ENCODE measurements at places on chromosomes 11 and 22. TPM values are rescaled to one million over a fixed set of nuclear protein-coding genes. Genes with fewer than 3 reads are reported as not detected.

SLC29A2 gene
- total RNA-seq = 15.1 TPM

SUSD2 gene
- 7.5 TPM for total RNA-seq

ANKK1 gene
- total RNA-seq = 0.10 TPM

LAYN gene
- 3.5 TPM for total RNA-seq

OR52I2 gene
- not detected for total RNA-seq

RASSF10 gene
- 0.15 TPM for total RNA-seq

OR5B3 gene
- not detected for total RNA-seq

TPBGL gene
- total RNA-seq = 0.21 TPM

MS4A8 gene
- not detected for total RNA-seq

QSER1 gene
- total RNA-seq = 17.0 TPM

PANX3 gene
- not detected for total RNA-seq

- DNase-seq = no peak
These were observed 29.1 kb upstream of the PAK1 start for GRCh38 chr11:77503006-77503405.

DNA sequence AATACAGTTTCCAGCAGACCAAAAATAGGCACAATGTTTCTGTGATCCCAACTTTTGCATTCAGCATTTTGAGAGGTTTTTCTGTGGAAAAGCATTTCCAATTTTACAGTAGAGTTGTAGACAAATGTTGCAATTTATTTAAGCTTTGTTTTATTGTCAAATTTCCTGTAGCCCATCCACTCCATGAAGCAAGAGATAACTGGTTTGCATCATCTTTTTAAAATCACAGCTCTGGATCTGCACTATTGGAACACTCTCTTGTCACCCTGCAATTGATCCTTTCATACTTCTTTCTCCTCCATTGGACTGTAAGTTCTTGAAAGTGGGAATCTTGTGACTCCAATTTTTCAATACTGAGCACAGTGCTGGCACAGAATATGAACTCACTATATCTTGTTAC lies 86.0 kb downstream of the MAML2 start:
- no peak for DNase-seq

- no peak for DNase-seq
These were observed 1629.6 kb downstream of the FAM181B start for GRCh38 chr11:81104051-81104450.

- no peak for DNase-seq
These were observed 166.0 kb downstream of the TENM4 start for GRCh38 chr11:79274636-79275331.

GRCh38 chr11:66068923-66069714 lies 953 bp upstream of the PACS1 start:
- peak; percentile 60 for DNase-seq

DNA sequence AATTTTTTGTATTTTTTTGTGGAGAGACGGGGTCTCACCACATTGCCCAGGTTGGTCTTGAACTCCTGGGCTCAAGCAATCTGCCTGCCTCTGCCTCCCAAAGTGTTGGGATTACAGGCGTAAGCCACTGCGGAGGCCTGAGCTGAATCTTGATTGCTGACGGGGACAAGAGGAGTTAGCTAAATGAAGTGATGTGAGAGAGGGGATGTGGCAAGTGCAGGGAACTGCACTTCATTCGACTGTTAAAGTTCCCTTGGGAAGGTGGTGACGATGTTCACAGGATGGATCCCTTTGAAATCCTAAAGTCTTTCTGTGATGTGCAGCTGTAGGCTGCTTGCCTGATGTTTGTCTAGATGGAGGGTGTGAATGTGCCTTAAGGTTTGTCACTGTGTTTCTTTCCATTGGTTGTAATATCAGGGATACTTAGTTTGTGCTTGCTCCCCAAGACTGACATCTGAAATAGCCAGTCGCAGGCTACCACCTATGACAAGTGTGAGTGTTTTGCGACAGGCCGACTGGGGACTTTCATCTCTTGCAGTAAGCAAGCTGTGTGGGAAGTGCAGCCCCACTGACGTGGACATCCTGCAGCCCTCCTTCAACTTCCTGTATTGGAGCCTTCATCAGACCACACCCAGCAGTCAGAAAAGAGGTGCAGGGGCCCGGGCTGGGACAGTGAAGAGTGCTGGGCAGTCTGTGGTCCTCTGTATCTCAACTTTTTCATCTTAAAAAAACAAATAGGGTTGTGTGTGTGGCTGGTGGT lies 19.6 kb upstream of the CCDC134 start:
- peak; percentile 67 for DNase-seq

- peak; percentile 82 for DNase-seq
These were observed 19.3 kb downstream of the TSSC4 start for GRCh38 chr11:2419638-2420501.

- DNase-seq = no peak
These were observed 46.2 kb downstream of the SHANK2 start for GRCh38 chr11:71206186-71206585.

DNA sequence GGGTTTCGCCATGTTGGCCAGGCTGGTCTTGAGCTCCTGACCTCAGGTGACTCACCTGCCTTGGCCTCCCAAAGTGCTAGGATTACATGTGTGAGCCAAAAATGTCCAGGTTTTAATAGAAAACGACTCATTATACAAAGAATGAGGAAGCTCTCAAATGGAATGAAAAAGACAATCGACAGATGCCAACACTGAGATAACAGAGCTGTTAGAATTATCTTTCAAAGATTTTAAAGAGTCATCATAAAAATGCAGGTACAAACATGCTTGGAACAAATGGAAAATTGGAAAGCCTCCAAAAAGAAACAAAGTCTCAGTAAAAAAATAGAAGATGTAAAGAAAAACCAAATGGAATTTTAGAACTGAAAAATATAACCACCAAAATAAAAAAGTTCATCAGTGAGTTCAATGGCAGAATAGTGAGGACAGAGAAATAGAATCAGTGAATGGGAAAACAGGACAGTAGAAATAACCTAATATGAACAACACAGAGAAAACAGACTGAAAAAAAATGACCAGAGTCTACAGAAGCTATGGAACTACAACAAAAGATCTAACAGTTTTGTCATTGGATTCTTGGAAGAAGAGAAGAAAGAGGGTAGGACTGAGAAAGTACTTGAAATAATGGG lies 10.9 kb downstream of the GAB2 start:
- DNase-seq = no peak

DNA sequence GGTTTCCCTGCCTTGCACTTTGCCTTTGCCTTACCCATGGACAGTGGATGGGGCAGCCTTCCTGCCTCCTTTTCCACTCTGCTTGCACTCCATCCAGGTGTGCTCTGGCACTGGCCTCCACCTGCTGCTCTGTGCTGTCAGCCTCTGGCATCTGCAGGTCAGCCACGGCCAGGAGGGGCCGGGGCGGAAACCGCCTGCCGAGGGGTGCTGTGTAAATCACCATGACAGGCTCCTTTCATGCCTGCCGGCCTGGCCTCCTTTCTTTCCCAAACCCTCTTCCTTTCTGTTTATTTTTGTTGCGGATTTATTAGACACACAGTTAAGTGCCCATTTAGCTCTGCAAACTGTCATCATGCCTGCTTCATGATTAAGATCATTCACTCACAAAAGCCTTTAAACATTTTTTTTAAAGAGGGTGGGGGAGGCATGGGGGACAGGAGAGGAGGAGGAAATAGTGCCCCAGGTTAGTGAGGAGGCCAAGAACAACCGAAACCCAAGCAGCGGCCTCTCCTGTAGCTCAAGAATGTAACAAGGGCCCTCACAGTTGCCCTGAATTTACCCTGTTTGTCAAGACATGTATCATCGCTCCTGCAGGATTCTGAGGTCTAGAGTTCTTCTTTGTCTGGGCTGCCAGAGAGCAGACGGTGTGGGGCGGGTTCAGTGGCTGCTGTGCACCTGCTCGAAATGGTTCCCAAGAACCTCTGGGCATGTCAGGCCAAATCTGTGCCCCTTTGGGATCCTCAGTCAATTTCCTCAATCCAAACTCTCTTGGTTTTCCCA lies 83.3 kb downstream of the BARX2 start:
- no peak for DNase-seq

- DNase-seq = no peak
These were observed 70.1 kb upstream of the PICALM start for GRCh38 chr11:86138958-86139357.

DNA sequence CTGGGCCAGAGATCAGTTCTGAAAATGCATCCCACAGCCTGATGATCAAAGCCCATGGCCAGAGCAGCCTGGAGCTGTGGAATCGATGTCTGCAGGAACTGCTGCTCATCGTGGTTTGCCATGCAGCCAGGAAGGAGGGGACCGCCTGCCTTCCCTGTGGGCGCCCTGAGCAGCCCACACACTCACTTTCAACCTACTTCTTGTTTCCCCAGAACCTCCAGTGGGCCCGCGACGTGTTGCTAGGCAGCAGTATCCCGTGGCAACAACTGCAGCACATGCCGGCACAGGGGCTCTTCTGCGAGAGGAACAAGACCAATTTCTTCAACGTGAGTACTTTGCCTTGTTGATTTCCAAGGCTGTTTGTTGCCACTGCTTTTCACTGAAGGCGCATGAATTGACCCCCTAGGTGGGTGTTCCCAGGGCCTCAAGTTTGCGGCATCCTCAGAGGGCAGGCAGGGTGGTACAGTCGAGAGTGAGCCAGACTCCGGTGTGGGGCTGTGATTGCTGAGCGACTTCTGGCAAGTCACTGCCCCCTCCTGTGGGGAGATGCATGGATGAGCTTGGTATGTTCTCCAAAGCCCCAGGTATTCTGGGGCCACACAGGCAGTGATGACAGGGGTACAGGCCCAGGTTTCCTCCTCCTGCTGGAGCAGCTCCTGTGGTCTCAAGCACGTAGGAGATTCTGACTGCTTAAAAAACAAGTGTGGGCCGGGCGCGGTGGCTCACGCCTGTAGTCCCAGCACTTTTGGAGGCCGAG lies 47.0 kb upstream of the SUSD2 start:
- no peak for DNase-seq

GRCh38 chr11:1618231-1618630 lies 3.7 kb downstream of the KRTAP5-4 start:
- no peak for DNase-seq

DNA sequence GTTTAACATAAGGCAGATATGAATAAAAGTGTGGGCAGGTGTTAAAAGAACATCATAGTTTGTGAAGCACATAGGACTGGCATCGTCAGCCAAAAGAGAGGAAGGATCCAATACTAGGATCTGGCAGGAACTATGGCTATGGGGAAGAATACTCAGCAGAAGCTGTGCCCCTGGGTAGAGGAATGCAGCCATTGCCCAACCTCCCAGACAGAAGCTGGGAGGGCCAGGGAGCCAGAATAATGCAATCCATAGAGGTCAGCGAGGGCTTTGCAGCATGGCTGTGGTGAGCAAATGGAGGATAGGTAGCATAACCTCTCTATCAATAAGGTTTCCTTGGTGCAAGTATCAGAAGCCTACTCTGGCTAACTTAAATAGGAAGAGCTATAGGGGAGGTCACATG lies 11.7 kb upstream of the CSTF3 start:
- DNase-seq = no peak

GRCh38 chr11:95676308-95676707 lies 113.3 kb downstream of the FAM76B start:
- no peak for DNase-seq

GRCh38 chr11:127098684-127099083 lies 98.1 kb upstream of the KIRREL3 start:
- no peak for DNase-seq

GRCh38 chr11:75376175-75376574 lies 23.1 kb upstream of the RPS3 start:
- DNase-seq = no peak

- DNase-seq = no peak
These were observed 40.6 kb downstream of the TRMU start for GRCh38 chr22:46376111-46376510.

- DNase-seq = no peak
These were observed 582.6 kb downstream of the METTL15 start for GRCh38 chr11:28690746-28691145.

GRCh38 chr22:48890693-48891554 lies 936.7 kb downstream of the BRD1 start:
- no peak for DNase-seq

GRCh38 chr11:15716550-15716949 lies 601.8 kb downstream of the INSC start:
- no peak for DNase-seq

DNA sequence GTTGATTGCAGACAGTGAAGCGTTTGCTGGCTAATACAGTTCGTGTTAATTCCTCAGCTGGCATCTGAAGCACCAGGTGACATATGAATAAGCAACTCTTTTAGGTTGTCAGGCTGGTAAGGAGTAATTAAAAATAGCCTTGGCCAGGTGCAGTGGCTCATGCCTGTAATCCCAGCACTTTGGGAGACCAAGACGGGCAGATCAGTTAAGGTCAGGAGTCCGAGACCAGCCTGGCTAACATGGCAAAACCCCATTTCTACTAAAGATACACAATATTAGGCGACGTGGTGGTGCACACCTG lies 74.9 kb downstream of the CECR2 start:
- no peak for DNase-seq

DNA sequence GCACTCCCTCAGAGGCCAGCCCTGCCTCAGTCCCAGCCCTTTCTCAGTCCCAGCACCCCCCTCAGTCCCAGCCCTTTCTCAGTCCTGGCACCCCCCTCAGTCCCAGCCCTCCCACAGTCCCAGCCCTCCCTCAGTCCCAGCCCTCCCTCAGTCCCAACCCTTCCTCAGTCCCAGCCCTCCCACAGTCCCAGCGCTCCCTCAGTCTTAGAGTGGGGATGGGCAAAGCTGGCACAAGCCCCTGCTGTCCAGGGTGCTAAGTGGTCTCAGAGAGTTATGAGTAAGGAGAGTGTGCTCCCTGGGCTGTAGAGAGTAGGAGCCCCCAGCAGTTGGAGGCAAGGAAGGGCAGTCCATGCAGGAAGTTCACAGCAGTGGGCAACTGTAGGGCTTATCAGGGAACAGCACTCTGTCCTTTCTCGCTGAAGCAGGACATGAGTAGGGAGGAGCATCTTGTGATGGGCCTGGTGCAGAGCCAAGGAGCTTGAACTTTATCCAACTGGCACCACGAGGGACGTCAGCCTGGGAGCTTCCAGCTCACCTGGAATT lies 51.4 kb upstream of the CRYBB3 start:
- DNase-seq = peak; percentile 42

DNA sequence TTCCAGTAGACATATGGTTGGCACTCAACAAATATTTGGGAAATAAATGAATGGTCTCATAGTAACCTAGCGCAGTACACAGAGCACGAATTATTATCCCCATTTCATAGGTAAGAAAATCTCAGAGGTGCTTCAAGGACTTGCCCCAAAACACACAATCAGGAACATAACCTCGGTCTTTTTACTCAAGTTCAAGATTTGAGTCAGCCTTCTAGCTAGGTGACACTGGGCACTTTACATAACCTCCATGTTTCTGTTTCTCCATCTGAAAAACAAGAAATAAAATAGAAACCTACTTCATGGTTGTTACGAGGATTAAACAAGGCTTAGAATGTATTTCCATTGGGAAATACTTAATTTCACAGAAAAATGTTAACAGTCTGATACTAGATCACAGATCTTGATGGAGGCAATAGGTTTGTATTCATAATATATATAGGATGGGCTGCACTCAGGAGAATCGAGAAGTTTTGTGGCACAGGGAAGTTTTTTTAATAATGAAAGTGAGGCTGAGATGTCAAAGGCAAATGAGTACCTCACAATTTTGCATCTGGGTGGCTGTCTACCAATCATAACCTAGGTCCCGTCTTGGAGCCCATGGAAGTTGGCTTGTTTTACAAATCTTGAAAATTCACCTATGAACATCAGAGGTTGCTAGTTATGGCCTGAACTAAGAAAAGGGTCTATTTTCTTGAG lies 147.4 kb upstream of the ZC3H12C start:
- DNase-seq = no peak

GRCh38 chr11:8617063-8617462 lies 23.0 kb upstream of the STK33 start:
- DNase-seq = no peak
